PC-9 (cell line): ENCODE measurements at places on chromosomes 16 and 17. TPM values are rescaled to one million over a fixed set of nuclear protein-coding genes. Genes with fewer than 3 reads are reported as not detected.

The KRTAP4-1 gene
- total RNA-seq: not detected in 2 replicates

The NXN gene
- 59.8 and 60.1 TPM in 2 replicates for total RNA-seq

The ALOX15 gene
- total RNA-seq: 1.8 and 2.8 TPM in 2 replicates

The MMP15 gene
- total RNA-seq: 20.1 and 23.9 TPM in 2 replicates

The C1QTNF1 gene
- total RNA-seq: 3.4 and 3.9 TPM in 2 replicates
